T-helper 22 cell (primary cell): ENCODE measurements at places on chromosomes 2 and 18.

DNA sequence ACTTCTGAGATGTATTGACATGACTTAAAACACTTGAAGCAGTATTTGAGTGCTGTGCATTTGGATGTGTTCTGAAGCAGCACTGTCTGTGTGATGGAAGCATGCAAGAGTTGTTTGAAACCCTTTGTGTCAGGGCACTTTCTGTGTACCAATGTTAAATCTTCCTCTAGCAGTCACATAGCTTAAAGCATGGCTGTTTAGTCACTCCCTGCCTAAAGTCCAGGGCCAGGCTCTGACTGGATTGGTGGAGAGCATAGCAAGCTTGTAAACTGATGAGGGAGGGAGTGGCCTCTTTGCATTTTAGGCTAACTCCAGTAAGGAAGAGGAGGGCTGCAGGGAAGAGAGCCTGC lies 73.5 kb downstream of the MYO1B start:
- no peak for DNase-seq

GRCh38 chr2:125424266-125424785 lies 1231.6 kb upstream of the GYPC start:
- DNase-seq = no peak

- DNase-seq = no peak
Measured at GRCh38 chr2:236526455-236527158, 43.0 kb upstream of the ACKR3 start.

DNA sequence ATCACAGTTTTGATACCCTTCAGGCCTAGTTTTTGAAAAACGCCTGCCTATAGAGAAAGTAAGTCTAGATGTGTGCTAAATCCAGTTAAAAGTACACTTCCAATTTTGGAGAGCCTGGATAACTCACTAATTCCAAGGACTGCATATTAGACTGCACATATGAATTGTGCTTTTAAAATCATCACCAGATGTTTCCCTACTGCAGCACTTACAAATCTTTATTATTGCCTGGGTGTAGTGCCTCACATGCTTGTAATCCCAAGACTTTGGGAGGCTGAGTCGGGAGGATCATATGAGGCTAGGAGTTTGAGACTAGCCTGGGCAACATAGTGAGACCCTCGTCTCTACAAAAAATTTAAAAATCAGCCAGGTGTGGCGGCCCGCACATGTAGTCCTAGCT lies 35.9 kb upstream of the HTR2B start:
- no peak for DNase-seq

GRCh38 chr2:226515344-226516055 lies 284.1 kb downstream of the IRS1 start:
- DNase-seq = no peak

DNA sequence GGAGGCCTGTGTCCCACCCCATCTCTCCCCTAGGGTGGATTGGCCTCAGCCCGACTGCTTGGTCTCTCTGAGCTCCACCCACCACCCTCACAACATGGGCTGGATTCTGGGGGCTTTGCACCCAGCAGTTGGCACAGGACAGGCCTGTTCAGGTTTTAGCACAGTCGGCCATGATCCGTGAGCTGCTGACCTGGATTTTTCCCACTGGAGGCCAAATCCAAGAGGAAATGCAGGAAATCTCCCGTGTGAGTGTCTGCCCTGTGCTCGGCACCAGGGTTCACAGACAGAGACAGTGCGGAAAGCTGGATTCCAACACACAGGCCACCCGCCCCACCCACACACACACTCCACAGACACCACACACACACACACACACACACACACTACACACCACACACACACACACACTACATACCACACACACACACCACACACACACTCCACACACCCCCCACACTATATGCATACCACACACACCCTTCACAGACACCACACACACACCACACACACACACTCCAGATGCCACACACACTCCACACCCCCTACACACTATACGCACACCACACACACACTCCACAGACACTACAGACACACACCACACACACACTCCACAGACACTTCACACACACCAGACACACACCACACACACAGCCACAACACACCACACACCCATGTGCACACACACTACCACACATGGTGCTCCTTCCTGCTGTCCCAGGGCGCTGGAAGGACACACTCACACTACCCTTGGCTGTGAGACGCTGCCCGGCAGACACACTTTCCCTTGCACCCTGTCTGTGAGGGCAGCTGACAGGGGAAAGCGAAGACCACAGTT lies 14.1 kb downstream of the MBP start:
- DNase-seq = no peak

- no peak for DNase-seq
Measured at GRCh38 chr18:22032392-22032961, 136.9 kb upstream of the GATA6 start.

- no peak for DNase-seq
Measured at GRCh38 chr2:69196327-69197117, 183.5 kb downstream of the ANTXR1 start.

- no peak for DNase-seq
Measured at GRCh38 chr2:39283561-39283960, 39.8 kb upstream of the CDKL4 start.

DNA sequence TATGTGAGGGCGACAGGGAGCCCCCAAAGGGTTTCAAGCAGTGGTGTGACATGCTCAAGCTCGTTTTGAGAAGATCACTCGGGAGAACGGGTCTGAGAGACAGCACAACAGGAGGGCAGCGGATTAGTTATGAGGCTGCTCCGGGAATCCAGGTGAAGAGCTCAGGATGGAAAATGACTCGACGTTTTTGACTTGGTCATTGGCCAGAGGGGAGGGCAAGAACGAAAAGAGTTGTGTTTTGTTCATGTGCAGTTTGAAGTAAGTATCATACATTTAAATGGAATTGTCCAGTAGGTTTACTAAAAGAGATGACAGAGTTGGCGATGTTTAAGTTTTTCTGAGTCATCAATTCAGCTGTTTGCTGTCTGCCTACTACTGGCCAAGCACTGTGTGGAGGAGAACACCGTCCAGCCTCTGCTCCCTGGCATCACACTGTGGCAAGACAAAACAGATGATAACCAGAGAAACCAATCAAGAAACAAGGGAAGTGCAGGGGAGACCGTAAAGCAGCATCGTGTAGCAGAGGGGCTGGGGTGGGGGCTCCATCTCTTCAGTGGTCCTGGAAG lies 25.3 kb upstream of the ANXA4 start:
- DNase-seq = no peak

DNA sequence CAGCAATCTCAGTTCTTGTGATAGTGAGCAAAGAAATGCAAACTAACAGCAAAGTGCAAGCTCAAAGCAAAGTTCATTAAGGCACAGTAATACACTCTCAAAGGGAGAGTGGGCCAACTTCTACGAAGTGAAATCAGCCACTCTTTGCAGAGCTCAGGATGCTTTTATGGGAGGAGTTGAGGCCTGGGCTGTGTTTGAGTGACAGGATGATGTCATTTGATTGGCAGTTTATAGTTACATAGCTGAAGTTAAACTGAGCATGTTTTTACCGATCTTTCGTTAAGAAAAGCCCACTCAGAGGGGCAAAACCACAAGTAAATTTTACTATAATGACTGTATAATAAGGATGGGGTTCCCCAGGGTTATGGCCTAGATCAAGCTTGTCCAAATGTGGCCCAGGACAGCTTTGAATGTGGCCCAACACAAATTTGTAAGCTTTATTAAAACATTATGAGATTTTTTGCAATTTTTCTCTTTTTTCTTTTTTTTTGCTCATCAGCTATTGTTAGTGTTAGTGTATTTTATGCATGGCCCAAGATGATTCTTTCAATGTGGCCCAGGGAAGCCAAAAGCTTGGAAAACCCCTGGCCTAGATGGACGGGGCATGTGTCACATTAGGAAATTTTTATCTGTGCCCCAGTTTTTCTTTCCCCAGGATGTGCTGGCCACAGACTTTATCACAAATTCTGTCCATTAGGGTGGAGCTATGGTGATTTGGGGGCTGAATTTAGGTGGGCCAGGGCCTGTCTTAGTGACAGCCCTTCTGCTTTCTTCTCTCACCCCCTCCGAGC lies 8.3 kb upstream of the DNAH7 start:
- no peak for DNase-seq

GRCh38 chr2:168490015-168490874 lies 34.2 kb downstream of the CERS6 start:
- no peak for DNase-seq

GRCh38 chr18:77044866-77045664 lies 87.5 kb downstream of the MBP start:
- DNase-seq = no peak

- no peak for DNase-seq
Measured at GRCh38 chr2:46336283-46336959, 39.2 kb downstream of the EPAS1 start.

GRCh38 chr2:85015653-85016360 lies 44.8 kb downstream of the KCMF1 start:
- DNase-seq = no peak

GRCh38 chr2:11875481-11875880 lies 129.0 kb downstream of the LPIN1 start:
- no peak for DNase-seq

- DNase-seq = no peak
Measured at GRCh38 chr2:12990523-12990922, 273.8 kb downstream of the TRIB2 start.

- no peak for DNase-seq
Measured at GRCh38 chr2:233470011-233470687, 96.4 kb downstream of the USP40 start.
